Activated T-helper 1 cell treated with anti-CD3 and anti-CD28 coated beads, Interleukin-12 subunit alpha, Interleukin-12 subunit beta, Interleukin-2, Interleukin-4 antibody, amounts not matched to agents 30 ng/mL and 10 ng/mL and 1 ng/mL, durations not matched to agents 14 hours and 24 hours and 36 hours (primary cell): ENCODE measurements at places on chromosomes 3 and 15.

DNA sequence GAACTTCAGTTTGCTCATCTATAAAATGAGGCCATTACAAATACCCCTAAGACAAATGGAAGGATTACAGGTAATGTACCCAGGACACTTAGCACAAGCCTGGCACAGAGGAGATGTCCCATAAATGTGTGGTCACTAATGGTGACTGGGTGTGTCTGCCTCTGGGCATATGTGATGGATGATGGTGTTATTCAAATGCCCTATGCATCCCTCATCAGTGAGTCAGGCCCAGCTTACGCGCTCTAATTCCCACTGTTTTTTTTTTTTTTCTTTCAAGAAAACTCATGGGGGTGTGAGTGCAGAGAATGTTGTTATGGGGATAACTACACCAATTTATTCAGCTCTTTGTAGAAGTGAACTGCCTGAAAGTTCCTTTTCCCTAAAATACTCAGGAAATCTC, 23.6 kb upstream of the KIF23 start:
- no peak for DNase-seq

DNA sequence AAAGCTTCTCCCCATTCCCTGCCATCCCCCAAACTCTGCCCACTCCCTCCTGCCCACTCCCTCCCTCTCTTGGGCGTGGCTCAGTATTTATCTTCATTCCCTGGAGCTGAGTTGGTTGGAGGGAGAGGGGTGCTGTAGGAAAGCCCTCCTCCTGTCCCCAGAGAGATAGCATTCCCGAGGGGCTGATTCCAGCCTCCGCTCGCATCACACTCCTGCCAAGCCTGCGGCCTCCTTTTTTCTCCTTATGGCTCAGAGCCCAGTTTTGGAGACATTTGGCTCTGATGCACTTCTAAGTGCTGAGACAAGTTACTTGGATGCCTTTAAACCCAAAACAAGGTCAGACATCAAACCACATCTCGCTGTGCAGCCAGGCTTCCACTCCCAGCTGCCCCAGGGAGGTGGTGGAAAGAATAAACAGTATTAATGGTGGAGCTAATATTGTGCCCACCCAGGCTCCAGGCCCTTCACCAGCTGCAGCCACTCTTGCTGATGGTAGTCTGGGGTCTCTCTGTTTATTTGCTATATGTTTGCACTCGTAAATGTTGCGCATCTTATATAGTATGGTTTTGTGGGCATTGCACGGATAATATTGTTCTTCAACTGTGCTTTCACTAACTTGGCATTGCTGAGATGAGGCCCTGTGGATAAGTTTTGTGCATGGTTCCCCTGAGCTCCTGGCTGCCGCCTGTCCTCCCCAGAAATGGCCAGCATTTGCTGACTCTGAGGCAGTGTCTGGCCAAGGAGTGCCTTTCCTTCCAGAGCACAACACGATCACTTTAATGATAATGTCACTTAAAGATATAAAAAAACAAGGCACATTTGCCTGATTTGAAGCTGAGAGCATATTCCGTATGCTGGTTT, 157.2 kb downstream of the LRRC28 start:
- DNase-seq: no peak

- peak; percentile 54 for DNase-seq
Observed at GRCh38 chr3:20054549-20054987, 14.3 kb downstream of the KAT2B start.

- DNase-seq: no peak
Observed at GRCh38 chr3:98359993-98360675, 6.5 kb downstream of the OR5K4 start.

DNA sequence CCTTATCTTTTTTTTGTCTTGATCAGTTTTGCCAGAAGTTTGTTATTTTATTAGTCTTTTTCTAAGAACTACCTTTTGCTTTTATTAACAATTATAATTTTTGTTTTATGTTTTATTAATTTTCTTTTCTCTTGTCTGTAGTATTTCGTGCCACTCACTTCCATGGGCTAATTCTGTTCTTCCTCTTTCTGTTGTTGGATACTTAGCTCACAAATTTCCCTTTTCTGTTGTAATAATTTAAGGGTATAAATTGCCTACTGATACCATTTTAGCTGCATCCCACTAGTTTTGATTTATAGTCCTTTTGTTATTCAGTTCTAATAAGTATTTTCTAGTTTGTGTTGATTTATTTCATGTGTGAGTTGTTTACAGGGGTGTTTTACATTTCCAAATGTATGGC, 48.6 kb downstream of the SNRK start:
- DNase-seq: no peak

DNA sequence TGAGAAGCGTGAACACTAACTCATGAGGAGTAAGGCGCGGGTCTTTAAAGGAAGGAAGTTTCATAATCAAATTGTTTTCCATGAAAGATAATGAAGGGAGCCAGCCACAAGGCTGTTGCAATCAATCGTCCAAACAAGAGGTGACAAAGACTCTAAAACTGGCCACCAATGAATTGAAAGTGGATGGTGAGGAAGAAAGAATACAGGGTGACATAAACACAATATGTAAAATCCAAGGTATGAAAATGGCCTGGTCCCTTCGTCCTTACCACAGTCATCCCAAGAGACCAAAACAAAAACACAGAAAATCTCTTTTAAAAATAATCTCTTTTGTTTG, 12.0 kb downstream of the CD86 start:
- no peak for DNase-seq

DNA sequence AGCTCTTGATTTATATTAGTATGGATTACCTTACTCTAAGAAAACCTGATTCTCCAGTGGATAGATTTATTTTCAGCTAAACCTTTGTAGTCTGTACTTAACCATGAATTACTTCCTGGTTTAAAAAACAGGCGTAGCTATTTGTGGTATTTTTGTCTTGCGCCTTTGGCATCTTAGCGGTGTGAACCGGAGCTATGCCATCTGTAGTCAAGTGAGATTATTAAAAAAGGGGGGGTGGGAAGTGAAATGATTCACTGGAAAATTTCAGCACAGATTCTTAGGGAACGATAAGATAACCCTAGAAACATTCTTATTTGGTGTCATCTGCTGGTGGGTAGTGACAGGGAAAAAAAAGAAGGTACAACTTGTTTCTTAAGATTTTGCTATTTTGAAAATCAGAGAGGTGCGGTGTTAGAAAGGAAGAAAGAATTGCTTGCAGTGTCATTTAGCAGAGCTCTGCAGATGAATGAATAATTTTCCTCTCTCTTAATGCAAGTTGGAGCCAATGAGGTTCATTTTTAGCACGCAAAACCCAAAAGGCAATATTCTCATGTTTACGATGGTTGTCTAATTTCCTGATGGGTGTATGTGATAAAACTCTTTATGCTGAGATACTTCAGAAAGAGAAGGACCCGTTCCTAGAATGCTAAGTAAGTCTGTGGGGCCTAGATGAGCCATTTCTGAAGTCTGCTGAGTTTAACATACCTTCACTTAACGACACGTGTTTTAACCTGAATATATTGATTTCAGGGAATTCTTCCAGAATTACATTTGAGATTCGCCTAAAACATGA, 44.0 kb downstream of the PSMD6 start:
- DNase-seq: no peak

GRCh38 chr15:26294059-26294689, 431.0 kb upstream of the ATP10A start:
- no peak for DNase-seq

DNA sequence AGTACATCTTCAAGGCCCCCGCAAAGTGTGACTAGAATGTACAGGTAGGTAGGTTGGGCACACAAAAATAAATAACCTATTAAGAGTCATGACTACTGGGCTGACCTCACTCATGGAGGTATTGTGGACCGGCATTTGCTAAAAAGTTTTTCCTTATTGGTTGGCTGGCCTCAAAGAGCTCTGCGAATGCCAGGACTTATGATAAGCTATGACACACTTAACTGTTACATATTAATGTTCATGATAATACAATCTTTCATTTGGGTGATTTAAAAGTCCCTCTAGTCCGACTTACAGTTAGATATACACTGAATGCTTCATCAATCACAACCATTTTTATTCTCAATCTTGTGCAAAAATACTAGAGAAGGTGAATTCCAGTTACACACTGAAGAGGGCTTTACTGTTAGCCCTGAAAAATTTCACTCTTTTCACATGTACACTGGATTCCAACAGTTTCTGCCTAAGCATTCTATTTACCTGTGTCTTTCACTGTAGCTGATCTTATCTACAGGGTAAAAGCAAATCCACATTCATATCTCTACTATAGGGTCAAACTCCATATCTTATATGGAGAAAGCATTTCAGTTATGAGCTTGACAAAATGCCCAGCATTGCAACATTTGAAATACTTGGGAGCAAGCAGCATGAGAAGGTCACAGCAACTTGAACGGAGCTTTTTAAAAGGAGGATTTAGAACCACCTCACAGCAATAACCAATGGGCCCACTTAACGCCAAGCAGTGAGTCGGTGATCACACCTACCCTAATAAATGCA, 329.1 kb downstream of the FOXP1 start:
- no peak for DNase-seq

DNA sequence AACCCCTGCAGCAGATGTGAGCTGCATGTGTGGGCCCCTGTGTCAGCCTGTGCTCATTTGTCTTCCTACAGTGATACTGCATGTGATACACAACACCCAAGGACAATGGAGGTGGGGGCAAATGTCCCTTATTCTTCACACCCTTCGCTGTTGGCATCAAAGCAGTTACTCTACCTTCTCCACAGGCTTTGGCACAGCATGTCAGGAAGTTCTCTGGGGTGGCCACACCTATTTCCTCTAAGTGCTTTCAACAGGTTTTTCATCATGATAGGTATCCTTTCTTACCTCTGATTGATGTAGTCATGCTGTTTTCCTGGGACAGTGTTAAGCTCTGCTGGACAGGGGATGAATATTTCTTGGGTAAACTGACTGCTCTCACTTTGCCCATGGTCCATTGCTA, 29.5 kb downstream of the ZNF662 start:
- DNase-seq: no peak

- no peak for DNase-seq
Observed at GRCh38 chr3:45035441-45036301, 9.6 kb downstream of the CLEC3B start.

DNA sequence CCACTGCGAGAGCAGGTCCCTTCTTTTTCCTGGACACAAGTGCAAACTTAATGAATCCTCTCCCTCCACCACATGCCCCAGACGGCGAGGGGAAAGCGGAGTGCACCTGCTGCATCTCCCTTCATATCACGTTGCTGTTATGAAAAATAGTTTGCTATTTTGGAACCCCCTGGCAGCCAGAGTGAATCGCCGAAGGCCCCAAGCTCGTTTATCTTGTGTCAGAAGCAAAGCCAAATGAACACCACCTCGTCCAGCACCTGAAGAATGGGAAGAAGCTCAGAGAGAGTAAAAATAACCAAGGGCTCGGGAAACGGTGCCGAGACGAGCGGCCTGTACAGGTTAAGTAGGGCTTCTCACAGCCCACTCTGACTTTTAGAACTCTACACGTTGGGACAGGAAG, 394.6 kb upstream of the RORA start:
- no peak for DNase-seq

- DNase-seq: no peak
Observed at GRCh38 chr3:166388321-166388720, 551.1 kb upstream of the BCHE start.
